Osteocyte (in vitro differentiated cells): ENCODE measurements at places on chromosomes 3 and 15. TPM values are rescaled to one million over a fixed set of nuclear protein-coding genes. Genes with fewer than 3 reads are reported as not detected.

- H3K4me3 ChIP-seq: no peak overlapping the region
- H3K27me3 ChIP-seq: no peaks in the 10 kb centered on the region
- peak; percentile 80 for DNase-seq
- peaks cover 6% of the 10 kb centered on the region for H3K4me1 ChIP-seq
- H3K36me3 ChIP-seq: no peaks in the 10 kb centered on the region
These were observed 27.9 kb downstream of the CFAP100 start for GRCh38 chr3:126422571-126423091.

- peaks cover 25% of the 10 kb centered on the region for H3K27me3 ChIP-seq
- no peak overlapping the region for H3K4me3 ChIP-seq
- no peaks in the 10 kb centered on the region for H3K36me3 ChIP-seq
- H3K4me1 ChIP-seq: peaks cover 4% of the 10 kb centered on the region
- H3K27ac ChIP-seq: no peak overlapping the region
These were observed 7.3 kb downstream of the GRIP2 start for GRCh38 chr3:14532691-14533456.

- DNase-seq: no peak
- peaks cover 2% of the 10 kb centered on the region for H3K4me1 ChIP-seq
- H3K4me3 ChIP-seq: no peak overlapping the region
- no peak overlapping the region for H3K27ac ChIP-seq
- H3K36me3 ChIP-seq: no peaks in the 10 kb centered on the region
These were observed 26.1 kb downstream of the RASGRP1 start for GRCh38 chr15:38538328-38539007.

GRCh38 chr3:115436767-115437301 lies 186.5 kb upstream of the GAP43 start:
- peaks cover 7% of the 10 kb centered on the region for H3K4me1 ChIP-seq
- H3K36me3 ChIP-seq: no peaks in the 10 kb centered on the region

DNA sequence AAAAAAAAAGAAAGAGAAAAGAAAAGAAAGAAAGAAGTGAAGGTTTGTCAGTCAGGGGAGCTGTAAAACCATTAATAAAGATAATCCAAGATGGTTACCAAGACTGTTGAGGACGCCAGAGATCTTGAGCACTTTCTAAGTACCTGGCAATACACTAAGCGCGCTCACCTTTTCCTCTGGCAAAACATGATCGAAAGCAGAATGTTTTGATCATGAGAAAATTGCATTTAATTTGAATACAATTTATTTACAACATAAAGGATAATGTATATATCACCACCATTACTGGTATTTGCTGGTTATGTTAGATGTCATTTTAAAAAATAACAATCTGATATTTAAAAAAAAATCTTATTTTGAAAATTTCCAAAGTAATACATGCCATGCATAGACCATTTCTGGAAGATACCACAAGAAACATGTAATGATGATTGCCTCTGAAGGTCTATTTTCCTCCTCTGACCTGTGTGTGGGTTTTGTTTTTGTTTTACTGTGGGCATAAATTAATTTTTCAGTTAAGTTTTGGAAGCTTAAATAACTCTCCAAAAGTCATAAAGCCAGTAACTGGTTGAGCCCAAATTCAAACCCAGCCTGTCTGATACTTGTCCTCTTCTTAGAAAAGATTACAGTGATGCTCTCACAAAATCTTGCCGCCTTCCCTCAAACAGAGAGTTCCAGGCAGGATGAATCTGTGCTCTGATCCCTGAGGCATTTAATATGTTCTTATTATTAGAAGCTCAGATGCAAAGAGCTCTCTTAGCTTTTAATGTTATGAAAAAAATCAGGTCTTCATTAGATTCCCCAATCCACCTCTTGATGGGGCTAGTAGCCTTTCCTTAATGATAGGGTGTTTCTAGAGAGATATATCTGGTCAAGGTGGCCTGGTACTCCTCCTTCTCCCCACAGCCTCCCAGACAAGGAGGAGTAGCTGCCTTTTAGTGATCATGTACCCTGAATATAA lies 2.0 kb downstream of the B2M start:
- no peaks in the 10 kb centered on the region for H3K27me3 ChIP-seq
- no peak for DNase-seq
- H3K27ac ChIP-seq: peak overlapping the region; percentile 100
- H3K36me3 ChIP-seq: peaks cover 38% of the 10 kb centered on the region
- peak overlapping the region; percentile 92 for H3K4me3 ChIP-seq

FURIN gene
- 96.2 and 98.3 TPM in 2 replicates for total RNA-seq

PTH1R gene
- 12.9 and 15.4 TPM in 2 replicates for total RNA-seq
